ENCODE measurements at places on chromosomes 4 and X. TPM values are rescaled to one million over a fixed set of nuclear protein-coding genes. Genes with fewer than 3 reads are reported as not detected.

Gene DCAF4L1
- 0.19 TPM for total RNA-seq

Gene RAI2
- total RNA-seq = 0.38 TPM

Gene ZNF732
- 1.2 TPM for total RNA-seq

Gene P2RY4
- total RNA-seq = not detected

Gene MAGEE2
- not detected for total RNA-seq

Gene GLA
- 27.3 TPM for total RNA-seq

Gene PPP2R2C
- not detected for total RNA-seq

Gene TTC29
- total RNA-seq = not detected

Gene RHOXF2B
- total RNA-seq = not detected

Gene RNF150
- total RNA-seq = 0.38 TPM

Gene RBM3
- total RNA-seq = 78.6 TPM

Gene XAGE2
- total RNA-seq = not detected

Gene RBMXL3
- not detected for total RNA-seq

Gene KLF8
- total RNA-seq = 1.9 TPM

Gene SATL1
- total RNA-seq = not detected

Gene WAS
- 0.28 TPM for total RNA-seq

Gene SUPT20HL2
- total RNA-seq = not detected
